Fibroblast of lung (primary cell): ENCODE measurements at places on chromosomes 6 and 20.
A peak's percentile ranks its signal among the peaks of the same experiment; 100 is the strongest.

GRCh38 chr20:20549704-20550103, 162.7 kb downstream of the RALGAPA2 start:
- DNase-seq: peak; percentile 73

- DNase-seq: no peak
Observed at GRCh38 chr6:11076540-11076939, 17.1 kb upstream of the SMIM13 start.

- DNase-seq: no peak
Observed at GRCh38 chr6:170147832-170148708, 142.8 kb downstream of the DLL1 start.

GRCh38 chr6:54157405-54157804, 46.2 kb downstream of the MLIP start:
- DNase-seq: no peak

GRCh38 chr6:47485491-47486135, 8.0 kb downstream of the CD2AP start:
- DNase-seq: no peak

DNA sequence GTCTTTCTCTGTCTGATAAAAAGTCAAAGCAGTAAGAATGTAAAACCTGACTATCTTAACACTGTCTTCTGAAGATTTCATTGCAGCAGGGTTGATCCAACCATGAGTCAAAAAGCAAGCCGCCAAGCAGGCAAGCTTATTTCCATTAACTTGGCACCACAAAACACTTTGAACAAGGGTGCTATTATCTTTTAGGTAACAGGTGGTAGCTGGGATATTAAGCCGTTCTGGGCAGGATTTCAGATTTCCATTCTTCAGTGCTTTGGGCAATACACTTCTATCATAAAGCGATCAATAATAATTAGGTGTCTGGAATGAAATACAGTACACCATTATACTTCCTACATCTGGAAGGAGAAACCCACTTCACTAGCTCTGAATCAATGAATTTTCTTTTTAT, 181.9 kb downstream of the TBC1D7 start:
- no peak for DNase-seq

DNA sequence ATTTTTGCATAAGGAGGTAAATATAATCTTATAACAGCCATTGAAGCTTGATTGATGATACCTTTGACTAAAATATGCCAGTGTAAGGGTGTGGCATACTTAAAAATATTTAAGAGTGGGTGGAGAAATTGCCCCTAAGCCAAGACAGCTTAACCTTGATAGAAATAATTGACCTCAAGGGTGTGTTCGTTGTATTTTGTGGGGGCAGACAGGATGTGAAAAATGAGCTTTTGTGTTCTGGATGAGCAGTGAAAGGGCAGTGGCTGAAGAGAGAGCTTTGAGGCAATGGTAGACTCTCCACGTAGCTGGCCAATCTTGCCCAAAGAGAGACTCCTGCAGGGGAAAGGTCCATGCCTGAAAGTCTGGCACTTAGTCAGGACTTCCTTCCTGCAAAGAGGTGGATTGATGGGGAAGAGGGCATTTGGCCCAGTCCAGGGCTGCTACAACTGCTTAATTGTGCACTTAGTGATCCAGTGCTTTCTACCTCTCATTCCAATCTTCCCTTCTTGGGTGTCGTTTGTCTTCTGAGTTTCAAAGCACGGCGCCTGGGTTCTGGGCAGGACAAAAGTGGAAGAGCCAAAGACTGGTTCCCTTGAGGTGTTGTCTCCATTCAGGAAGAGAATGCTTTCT, 15.6 kb upstream of the CD109 start:
- no peak for DNase-seq

- no peak for DNase-seq
Observed at GRCh38 chr6:138787138-138787537, 8.7 kb upstream of the ECT2L start.

DNA sequence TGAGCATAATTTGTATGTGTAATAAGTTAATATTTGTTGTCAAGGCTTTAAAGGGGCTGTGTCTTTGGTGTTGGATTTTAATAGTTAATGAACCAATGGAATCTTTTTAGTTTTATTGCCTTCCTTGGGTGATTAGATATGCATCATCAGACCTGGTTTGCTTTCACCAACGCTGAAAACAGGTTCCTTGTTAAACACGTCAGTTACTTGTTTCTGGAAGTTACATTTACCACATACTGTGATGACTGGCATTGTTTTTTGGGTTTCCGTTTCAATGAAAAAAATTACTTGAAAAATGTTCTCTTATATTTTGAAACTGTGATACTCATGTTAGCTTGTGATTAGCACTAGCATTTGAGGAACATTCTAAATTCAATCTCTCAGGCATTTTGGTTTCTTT, 58.6 kb upstream of the RNF144B start:
- no peak for DNase-seq

DNA sequence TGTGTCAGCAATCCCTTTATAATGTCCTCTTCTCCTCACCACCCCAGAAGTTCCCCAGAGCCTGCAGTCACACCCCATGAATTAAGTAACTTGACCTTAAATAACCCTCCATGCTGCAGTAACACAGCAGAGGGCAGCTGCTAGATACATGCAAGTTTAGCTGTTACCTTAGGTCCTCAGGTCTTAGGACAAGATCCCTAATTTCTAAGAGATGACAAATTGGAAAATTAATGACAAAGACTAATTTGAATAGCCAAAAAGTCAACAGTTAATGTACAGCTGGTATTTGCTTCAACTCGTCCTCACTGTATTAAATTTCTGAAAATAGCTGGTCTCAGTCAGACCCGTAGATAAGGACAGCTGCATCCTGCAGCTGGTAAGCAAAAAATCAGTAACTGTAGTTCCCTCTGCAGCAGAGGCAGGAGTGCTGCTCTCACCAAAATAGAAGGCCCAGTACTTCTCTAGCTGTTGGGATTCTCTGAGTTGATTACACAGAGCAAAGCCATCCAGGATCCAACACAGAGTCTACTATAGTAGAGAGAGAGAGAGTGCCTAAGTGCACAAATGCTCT, 62.4 kb downstream of the TNFRSF21 start:
- DNase-seq: no peak

DNA sequence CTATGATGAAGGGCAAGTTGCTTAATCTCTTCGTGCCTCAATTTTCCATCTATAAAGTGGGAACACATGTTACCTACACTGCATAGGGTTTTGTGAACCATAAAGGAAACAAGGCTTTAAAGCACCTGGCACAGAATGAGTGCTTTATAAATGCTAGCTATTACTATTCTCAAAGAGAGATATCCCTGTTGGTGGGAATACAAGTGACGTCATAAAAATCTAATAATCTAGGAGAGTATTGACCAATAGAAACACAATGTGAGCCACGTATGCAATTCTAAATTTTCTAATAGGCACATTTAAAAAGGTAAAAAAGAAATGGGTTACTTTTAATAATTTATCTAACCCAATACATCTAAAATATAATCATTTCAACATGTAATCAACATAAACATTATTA, 316.4 kb downstream of the PTPRT start:
- no peak for DNase-seq

GRCh38 chr6:133995296-133995695, 42.3 kb downstream of the TBPL1 start:
- DNase-seq: no peak

GRCh38 chr6:107642861-107643328, 153.0 kb downstream of the SOBP start:
- no peak for DNase-seq

DNA sequence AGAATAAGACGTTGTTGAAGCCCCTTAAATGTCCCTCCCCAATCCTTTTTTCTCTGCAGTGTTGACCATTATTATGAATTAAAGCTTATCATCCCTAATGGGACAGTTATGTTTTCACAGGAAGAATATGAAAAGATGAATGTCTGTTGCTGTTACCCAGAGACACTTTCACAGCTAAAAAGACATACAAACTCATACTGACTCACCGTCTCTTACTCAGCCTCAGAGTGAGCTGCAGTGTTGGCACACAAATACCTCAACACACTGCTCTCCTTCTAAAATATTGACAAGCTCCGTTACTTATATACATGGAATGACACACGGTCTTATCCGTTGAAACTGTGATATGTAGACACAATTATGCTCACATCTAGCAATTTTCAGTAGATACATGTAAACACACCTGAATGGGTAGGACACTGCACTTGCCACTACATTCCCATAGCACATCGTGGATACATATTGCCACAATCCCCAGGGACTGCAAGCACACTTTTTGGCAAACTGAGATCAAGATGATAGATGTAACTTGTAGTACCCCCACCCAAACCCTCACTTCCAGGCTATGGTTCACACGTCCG, 9.6 kb upstream of the SAPCD1 start:
- peak; percentile 66 for DNase-seq

DNA sequence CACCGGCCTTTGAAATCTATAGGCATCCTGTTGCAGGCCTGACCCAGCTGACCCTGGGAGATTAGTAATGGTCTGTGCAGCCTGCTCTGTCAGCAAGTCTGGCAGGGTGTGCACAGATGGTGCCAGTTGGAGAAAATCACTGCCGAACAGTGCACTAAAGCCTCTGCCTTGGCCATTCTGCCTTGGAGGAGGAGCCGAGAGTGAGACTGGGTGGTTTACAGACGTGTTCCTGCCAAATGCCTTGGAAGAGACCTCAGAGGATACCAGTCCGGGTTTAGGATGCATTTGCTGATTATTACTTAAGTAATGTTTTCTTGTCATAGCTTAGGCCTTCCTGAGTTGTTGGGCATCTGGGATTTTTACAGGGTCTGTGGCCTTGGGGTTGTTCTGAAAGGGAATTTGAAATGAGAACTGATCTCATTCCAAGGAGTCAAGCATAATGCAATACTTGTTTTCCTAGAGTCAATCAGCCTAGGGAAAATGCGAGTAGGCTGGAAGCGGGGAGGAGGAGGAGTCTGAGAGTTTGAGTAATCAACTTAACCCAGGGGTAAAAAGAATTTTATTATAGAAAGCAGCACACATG, 292.1 kb downstream of the SOX4 start:
- DNase-seq: peak; percentile 91

GRCh38 chr6:150373260-150373701, 4.5 kb downstream of the IYD start:
- DNase-seq: peak; percentile 62

DNA sequence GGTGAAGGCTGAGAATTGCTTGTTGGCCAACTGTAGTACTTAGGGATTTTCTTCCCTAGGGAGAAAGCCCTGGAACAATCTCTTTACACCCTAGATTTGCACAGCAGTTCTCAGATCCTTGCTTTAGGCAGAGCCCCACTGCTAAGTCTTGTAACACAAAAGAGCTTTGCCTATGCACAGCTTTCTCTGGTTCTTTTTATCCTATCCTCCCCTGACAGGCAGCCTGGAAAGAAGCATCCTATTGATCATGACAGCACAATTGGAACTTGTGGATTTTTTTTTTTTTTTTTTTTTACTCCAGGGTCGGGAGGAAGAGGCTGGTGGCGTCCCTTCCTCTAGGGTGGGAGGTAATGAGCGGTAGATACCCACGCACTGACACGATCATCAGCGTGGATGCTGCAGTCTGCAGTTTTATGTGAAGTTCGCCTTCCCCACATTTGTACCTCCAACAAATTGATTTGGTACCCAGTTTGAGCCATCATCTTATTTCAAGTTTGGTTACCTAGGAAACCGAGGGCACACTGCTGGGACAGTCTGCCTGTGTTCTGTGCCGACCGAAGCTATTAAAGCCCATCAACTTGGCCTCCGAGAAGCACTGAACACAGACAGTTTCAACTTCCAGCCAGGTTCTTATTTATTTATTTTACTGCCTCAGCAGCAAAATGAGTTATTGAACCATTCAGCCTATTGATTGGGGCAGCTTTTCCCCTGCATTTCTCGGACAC, 110.1 kb downstream of the NRN1 start:
- DNase-seq: no peak

- DNase-seq: no peak
Observed at GRCh38 chr20:62669249-62669648, 26.9 kb downstream of the SLCO4A1 start.

- no peak for DNase-seq
Observed at GRCh38 chr6:151059612-151060095, 180.1 kb upstream of the AKAP12 start.

DNA sequence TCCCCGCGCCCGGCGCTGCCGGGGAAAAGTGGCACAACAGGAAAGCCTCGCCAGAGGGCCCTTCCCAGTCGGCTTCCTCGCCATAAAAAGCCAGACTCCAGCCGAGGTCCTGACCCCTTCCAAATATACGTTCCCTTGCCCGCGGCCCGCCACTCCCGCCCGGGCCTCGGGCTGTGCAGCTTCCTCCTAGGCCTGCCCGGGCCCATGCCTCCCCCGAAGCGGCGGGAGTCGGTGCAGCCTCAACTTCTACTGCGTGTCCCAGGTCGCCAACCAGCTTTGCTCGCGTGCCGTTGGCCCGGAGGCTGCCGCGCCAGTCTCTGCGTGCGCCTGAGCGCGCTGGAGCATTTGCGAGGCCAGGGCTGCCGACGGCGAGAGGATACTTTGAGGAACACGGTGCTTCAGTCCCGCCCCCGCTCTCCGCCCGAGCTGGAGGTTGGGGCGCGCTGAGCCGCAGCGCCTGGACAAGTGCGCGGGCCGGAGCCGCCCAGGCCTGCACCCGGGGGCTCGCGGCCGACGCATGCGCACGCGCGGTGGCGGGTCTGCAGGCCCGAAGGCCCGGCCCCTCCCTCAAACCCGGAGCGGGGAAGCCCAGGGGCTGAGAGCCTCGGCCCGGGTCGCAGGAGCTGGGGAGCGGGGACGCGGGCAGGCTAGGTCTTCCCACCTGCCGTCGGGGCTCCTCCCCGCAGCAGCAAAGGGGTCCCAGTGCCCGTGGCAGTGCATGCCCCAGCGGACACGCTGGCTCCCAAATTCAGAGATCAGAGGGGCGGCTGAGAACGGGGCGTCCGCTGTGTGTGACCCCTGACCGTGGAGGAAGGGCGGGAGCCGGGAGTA, 10.2 kb downstream of the FOXC1 start:
- no peak for DNase-seq

DNA sequence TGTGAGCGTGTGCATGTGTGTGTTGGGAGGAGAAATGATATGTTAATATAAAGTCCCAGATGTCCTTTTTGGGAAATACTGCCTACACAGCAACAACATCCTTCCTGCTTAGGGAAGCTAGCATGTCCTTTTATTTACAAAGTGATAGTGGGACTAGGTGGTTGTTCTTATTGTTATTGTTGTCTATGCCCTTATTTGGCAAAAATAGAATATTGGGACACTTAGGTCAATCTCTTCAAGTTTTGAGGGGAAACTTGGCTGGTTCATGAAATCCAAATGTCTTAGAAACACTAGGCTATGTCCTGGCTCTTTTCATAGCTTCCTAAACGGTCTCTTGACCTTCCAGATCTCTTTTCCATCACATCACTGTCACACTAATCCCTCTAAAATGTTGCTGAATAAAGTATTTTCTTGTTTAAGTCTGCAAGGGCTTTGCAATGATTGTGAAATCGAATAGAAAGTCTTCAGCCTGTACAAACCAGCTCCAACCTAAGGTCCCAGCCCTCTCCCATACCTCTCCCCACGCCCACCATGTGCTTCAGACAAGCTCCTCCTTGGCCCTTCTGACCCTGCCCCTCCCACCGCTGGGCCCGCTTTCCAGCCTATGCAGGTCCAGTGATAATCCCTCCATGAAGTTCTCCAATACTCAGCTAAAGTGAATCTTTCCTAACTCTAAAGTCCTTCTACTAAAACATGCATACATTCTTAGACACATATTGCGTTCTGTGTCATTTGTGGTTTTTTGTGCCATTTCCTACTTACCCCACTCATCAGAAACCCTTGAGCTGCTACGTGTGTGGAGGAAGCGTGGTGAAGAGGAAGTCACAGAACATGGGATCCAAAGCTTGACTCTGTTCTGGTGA, 205.1 kb downstream of the LY86 start:
- no peak for DNase-seq
